ENCODE measurements at places on chromosomes 5 and 9.

DNA sequence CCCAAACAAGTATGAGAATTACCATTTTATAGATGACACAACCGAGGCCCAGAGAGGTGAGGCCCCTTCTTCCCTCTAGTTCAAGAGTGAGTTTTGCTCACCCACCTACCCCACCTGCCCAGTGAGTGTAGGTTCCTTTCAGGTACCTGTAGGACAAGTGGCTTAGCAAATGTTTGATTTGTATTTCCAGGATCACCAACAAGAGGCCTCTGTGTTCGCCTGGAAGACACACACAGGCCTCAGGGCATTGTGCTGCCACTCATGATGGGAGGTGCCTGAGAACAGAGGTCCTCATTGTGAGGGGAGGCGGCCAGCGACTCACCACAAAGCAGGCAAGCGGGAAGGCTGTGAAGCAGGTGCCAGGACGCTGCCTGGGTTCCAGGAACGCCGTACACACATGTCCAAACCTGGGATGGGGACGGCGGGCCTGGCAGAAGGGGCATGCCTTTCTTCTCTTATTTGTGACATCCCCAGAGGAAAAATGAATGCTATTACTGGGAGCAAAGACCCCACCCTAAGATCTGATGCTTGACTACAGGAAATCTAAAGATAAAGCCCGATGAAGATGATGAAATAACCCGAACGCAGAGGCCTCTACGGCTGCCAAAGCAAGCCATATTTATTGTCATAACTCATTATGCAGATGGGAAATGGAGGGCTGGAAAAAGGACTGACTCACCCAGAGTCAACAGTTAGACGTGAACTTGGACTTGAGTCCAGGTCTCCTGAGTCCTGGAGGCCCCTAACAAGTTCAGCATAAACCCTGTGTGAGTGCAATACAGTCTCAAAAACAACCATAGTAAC lies 60.2 kb upstream of the SLC25A51 start:
- DNase-seq, result peak; percentile 96

- no peak for DNase-seq
Observed at GRCh38 chr5:60504342-60504741, 195.6 kb downstream of the DEPDC1B start.

GRCh38 chr5:56507351-56507930 lies 274.3 kb upstream of the ANKRD55 start:
- DNase-seq, result no peak

DNA sequence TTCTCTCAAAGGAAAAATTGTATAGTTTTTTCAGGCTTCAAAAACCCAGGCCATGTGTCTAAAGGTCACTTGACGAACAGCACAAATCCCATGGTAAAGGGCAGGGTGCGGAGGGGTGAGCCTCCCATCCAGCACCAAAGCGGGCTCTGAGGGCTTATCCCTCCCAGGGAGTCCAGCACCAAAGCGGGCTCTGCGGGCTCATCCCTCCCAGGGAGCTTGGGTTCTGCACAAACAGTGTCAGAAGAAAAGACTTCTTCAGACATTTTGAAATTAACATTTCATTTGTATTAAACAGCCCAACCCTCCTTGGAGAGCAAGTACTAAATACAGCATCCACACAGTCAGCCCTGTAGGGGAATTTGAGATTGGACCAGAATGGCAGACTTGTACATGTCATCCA lies 43.0 kb upstream of the CLPTM1L start:
- no peak for DNase-seq

GRCh38 chr5:20029266-20029665 lies 41.3 kb upstream of the CDH18 start:
- DNase-seq, result peak; percentile 45

GRCh38 chr5:176733406-176734262 lies 76.7 kb upstream of the UNC5A start:
- DNase-seq, result no peak

DNA sequence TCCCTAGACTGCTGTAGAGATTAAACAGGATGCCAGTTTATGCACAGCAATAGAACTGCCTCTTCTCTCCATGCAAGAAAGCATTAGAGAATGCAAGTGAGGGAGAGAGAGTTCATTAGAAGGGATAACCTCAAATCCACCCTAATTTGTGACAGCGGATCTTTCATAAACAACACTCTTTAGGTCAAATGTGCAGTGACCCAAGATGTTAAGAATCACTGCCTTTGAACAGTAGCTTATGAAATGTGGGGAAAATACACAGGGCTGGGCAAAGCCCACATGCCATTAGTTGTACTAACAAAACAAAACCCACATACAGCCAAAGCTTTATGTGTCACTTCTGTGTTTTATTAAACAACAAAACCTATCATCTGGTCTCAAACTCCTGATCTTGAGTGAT lies 36.2 kb upstream of the POU4F3 start:
- no peak for DNase-seq

- DNase-seq, result peak; percentile 36
Observed at GRCh38 chr5:64147849-64148441, 17.7 kb upstream of the RNF180 start.

- DNase-seq, result peak; percentile 90
Observed at GRCh38 chr5:132103332-132103951, 29.9 kb downstream of the CSF2 start.

- DNase-seq, result no peak
Observed at GRCh38 chr5:150484964-150485692, 22.8 kb upstream of the NDST1 start.

DNA sequence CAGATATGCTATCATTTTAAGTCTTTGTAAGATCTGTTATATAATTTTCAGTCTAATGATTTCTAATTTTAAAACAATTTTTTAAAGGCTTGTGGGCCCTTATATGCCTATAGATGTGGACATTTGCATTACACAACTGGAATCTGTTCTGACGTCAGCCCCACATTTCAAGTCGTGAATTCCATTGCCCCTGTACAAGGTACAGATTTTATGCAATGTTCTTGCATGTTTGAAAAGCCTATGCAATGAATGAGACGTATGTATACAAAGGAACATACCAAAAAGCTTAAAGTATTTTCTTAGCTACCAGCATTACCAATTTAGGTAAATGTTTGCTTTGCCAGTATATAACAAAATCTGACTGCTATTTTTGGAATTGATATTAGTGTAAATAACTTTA lies 77.2 kb downstream of the ITGA1 start:
- peak; percentile 76 for DNase-seq

DNA sequence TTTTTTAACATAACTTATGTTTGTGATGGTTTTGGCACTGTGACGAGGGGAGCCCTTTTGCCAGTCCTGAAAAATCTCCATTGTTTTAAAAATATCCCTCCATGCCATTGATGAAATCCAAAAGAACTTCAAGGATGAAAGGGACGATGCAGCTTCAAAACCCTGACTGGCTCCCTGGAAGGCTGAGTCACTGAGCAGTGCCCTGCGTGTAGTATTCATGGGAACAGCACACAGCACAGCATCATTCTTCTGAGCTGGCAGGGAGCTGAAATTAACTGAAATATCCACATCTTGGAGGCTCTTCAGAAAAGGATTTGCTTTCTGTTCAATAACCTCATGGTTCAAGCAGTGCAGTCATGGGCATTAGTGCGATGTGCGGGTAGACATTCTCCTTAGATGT lies 29.7 kb downstream of the PDE4D start:
- DNase-seq, result peak; percentile 24

- DNase-seq, result peak; percentile 77
Observed at GRCh38 chr9:19184144-19184917, 46.2 kb upstream of the DENND4C start.

Measured in fibroblast of upper back skin (primary cell).